ENCODE measurements at places on chromosomes 16 and 17.
A peak's percentile ranks its signal among the peaks of the same experiment; 100 is the strongest.

DNA sequence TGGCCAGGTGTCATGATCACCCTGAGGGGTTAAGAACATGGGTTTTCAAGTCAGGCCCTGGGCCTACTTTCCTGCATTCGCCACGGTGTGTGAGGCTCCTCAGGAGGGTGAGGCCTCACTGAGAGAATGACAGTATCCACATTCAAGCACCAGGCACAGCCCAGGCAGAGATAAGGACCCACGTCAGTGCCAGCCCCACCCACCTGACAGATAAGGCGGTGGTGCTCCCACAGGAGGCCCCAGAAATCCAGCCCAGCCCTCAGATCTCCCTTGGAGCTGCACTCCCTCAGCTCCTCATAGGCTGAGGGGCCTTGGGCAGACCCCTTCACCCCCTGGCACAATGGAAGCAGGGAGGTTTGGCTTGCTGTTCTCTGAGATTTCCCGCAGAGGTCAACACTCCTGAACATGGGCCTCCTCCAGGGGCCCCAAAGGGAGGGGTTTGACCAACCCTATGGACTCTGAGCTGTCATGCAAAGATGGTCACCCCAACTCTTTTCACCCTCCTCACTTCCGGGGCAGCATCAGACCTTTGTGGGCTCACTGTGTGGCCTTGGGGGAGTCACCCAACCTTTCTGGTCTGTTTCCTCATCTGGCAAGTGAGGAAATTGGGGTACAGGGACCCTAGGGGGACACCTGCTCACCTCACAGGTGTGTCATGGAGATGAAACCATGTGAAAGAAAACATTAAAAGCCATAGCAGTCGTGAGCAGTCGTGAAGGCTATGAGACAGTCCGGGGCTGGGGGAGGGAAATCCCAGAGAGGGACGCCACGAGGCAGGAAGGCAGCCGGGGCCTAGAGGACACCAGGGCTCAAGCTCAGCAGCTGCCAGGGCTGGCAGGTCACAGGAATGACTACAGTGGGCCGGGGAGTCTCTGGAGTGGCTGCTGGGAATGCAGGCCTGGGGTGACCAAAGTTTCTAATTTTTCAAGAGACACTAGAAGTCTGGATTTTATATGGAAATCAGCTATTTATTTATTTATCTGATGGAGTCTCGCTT, 15.4 kb downstream of the PLLP start:
- no peak for DNase-seq

DNA sequence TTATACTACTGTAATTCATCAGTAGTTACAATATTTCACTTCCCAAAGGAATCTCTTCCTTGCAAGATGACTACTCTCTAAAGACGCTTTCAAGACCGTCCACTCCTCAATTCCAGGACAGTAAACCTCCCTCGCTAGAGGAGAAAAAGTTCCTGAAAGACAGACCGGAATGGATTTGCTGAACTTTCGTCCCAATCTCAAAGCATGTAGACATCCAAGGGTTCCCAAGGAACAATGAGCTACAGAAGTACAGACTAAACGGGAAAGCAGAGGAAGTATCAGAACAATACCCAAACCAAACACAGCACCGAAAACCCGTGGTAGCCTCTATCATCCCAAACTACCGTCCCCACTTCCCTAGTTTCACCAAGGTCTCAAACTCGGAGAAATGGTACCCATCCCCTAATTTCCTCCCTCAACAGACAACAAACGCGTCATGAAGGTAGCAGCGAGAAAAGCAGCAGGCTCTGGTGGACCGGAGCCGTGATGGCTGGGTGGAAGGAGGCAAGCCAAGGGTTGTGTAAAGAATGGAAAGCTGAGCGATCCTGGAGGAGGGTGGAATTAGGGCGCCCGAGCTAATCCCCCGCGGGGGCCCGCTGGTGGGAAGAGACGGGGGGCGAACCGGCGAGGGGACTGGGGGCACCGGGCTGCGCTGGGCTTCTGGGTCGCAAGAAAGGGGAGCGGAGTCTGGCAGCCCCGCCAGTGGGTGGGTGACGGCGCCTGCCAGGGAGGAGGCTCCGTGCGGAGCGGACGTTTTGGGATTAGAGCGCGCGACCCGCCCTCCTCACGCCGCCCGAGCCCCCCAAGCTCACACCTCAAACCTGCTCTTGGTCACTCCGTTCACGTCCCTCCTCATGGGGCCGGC, 647 bp downstream of the FBXL20 start:
- no peak for DNase-seq

DNA sequence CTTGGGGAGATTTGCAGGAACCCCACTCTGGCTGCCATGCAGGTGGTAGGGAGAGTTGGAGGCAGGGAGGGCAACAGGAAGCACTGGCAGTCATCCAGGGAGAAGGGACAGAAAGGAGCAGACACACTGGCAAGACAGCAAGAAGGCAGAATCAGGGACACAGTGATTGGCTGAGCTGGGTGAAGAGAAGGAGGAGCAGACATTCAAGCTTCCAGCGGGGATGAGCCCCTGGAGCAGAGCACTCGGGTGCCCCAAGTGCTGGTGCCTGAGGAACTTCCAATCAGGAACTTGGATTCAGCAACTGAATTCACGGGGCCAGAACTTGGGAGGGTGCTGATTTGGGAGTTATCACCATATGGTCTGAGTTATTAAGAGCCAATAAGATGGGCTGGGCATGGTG, 6.3 kb upstream of the ITGA3 start:
- DNase-seq, result no peak

DNA sequence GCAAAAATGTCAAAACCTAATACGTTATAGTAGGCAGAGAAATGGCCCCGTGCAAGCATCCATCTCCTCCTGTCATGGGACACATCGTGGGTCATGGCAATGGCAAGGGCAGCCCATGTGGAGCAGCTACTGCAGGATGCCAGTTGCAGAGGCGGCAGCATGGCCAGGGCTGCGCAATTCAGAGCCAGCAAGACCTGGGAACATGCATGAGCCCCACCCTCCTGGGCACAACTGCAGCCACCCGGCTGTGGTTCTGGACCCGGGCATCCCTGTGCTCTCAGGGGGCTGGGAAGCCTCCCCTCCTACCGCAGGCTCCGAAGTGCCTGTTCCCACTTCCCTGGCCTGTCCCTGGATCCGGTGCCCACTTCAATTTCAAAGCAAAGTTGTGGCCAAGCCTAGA, 203.6 kb downstream of the CPPED1 start:
- no peak for DNase-seq

DNA sequence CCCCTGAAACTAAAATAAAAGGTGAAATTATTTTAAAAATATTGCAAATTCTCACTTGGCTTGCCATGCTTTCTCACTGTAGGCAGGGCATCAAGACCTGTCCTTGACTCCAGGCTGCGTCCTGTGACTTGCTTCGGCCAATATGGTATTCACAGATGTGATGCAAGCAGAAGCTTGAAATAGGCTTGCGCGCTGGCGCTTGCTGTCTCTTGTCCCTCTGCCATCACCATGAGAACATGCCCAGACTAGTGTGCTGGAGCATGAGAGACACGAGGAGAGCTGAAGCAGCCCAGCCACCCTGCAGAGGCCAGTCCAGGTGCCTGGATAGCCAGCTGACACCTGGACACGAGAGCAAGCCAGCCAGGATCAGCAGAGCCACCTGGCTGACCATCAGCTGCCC, 21.8 kb upstream of the ZKSCAN2 start:
- DNase-seq, result no peak

DNA sequence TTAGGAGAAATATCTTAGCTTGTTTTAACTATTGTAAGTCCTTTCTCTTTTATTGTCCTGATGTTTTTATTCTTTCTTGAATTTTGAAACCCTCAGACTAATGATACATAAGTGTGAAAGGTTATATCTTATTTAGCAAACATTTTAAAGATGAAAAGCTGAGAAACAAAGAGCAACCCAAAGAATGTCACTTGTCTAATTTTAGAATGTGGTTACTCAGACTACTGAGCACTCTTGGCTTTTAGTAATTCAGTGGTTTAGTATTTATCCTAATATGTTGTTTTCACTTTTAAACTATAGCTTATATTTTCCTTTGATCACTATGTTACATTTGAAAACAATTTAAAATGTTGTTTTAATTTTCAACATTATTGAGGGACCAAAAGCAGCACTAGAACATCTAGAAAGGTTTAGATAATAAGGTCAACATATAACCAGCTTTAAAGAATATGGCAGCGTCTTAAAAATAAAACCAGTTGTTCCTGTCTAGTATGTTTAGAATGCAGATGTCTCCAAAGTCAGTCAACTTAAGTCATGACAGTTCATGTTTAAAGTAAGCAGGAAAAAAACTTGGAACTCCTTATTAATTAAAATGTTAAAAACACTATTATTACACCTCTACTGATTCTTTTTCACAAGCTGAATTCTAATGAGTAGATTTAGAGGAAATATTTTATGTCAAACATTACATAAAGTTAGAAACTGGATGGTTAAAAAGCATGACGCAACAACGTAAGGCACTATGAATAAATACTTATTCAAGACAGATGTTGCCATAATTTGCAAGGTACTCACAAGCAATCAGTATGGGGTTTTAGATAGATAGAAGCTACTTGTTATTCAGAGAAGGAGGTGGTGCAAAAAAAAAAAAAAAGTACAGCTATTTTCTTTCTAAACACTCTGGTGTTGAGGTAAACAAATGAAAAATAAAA, 2.4 kb downstream of the MBTD1 start:
- DNase-seq, result no peak

DNA sequence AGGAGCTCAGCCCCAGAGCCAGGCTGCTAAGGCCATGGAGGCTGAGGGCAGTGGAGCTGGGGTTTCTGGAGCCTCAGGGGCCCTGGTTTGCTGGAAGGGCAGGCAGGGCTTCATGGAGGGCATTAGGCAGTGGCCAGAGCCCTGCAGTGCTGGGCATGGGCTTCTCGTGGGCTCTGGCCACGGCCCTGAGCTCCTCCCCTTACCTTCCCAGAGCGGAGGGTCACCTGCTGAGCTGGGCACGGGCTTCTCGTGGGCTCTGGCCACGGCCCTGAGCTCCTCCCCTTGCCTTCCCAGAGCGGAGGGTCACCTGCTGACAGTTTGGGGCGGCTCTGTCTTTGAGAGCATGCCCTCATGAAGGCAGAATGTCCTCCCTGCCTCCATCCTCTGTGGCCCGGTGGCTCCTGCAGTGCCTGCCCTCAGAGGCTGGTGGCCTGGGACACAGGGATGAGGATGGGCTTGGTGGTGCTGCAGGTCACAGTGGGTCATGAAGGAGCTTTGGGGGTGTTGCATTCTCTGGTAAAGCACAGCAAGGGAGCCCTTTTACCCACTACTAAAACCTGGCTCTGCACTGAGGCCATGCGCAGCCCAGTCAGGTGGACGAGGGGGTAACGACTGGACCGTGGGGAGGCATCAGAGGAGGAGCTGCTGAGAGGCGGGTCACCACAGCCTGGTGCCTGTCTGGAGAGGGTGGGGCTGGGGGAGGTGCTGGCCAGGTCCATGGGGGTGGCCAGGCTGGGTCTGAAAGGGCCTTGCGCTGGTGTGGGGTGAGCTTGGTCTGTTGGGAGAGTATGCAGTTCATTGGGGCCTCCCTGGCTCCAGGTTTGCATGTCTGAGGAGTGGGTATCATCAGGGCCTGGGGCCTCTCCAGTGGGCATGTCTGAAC, 2.9 kb upstream of the RNPS1 start:
- no peak for DNase-seq

DNA sequence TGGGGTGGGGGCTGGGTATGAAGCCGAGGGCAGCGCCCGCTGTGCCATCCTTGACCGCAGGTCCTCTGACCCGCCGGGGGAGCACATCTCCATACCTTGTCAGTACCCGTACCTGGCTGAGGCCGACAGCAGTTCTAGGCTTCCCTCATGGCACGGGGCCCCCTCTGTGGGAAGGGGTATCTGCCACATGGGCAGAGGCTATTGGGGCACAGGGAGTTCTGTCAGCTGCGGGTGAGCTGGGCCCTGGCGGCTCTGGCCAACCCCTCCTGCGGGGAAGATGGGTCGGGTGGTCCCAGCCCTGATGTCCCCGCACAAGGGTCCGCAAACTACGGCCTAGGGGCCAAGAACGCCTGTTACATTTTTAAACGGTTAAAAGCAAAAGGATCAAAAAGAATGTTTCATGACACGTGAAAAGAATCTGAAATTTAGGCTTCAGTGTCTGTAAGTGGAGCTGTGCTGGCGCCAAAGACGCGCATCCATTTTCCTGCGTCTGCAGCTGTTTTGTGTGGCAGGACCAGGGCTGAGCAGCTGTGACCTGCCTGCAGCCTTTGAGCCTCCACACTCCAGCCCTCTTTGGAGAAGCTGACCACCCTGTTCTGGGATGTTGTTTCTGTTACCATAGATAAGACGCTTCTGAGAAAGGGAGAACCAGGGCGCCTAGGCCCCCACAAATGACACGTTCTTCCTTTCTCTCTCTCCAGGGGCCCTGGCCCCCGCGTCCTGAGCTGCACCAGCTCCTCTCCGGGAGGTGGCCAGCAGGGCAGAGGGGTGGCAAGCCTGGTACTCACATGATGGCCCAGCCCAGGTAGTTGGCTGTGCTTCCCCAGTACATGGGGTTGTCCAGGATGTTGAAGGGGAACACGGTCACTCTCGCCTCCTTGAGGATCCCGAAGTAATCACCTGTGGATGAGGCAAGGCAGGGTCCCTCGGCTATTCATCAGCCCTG, 12.7 kb upstream of the RASD1 start:
- no peak for DNase-seq

- no peak for DNase-seq
Observed at GRCh38 chr17:73157521-73157890, 7.3 kb upstream of the SSTR2 start.

GRCh38 chr17:81685108-81685507, 1.3 kb downstream of the HGS start:
- peak; percentile 61 for DNase-seq

DNA sequence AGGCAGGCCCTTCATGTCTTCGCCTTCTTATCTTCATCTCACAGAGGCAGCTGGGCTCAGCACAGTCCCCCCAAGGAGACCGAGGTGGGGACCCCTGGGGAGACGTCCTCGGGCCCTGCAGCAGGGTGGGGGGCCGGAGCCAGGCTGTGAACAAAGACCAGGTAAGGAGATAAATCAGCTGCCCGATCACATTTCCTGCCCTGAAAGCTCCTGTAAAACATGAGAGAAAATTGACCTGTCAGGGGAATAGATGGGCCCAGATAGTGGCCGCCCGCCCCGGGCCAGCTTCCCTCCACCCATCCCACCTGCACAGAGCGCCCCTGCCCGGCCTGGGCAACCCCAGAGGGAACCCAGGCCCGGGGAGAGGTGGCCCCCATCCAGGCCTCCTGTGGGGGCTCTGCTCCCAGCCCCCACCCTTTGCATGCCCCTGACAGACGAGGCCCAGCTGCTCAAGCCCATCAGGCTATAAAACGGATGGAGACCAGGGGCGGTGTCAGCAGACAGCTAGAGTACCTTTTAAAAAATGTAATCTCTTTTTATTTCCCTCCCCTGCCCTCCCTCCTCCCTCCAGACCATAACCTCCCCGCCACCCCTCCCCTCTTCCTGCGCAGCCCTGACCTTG, 18.8 kb upstream of the SLC38A10 start:
- no peak for DNase-seq

DNA sequence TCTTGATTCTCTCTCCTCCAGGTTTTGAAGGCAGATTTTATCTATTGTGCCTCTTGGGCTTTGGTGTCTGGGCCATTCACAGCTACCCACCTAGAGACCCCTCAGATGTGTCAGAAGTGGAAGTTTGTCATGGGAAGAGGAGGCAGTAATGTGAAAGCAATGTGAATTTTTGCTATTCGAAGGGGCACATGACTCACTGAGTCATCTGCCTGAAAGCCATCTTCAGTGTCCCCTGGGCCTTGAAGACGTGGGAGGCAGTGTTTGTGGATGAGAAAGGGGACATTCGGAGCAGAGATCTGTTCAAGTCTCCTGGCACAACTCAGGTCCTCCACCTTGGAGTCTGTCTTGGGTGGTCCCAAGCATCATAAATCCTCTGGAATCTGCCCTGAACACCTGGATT, 530.2 kb downstream of the NPIPA7 start:
- DNase-seq, result no peak

- DNase-seq, result peak; percentile 89
Observed at GRCh38 chr17:58328195-58329034, at the start of gene TSPOAP1. Gene TSPOAP1 (minus strand): TSS chr17:58328795. CDS start chr17:58327920, 875 bp downstream.

Measured in stimulated activated CD4-positive, alpha-beta T cell treated with anti-CD3 and anti-CD28 coated beads, TNF-alpha, amount 100 ng/mL, for 24 hours (primary cell).